Suppressor macrophage treated with lipopolysaccharide for 1 hour (primary cell): ENCODE measurements at places on chromosomes 12 and 14.

GRCh38 chr12:88781909-88782308 is 201.6 kb upstream of the KITLG start:
- DNase-seq: no peak

DNA sequence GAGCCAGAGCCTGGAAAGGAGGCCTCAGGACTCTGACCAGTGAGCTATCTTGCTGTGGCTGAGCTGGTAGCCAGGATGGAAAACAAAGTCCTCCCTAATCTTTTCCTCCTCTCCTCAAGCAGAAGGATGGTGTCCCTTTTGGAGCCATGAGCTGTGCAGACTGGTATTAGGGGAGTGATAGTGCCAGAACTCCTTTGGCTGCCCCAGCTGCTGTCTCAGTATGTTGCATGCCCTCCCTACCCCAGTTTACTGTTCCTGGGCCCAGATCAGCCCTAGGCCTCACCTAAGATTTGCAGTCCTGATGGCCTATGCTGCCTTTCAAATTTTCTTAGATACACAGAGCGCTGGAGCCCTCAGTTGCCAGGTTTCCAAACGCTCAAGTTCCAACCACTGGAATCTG is 150.3 kb upstream of the ALG10B start:
- DNase-seq: no peak

GRCh38 chr12:52246720-52247621 is 13.9 kb downstream of the KRT7 start:
- no peak for DNase-seq

- DNase-seq: no peak
Observed at GRCh38 chr14:61202124-61202523, 79.0 kb downstream of the TMEM30B start.

DNA sequence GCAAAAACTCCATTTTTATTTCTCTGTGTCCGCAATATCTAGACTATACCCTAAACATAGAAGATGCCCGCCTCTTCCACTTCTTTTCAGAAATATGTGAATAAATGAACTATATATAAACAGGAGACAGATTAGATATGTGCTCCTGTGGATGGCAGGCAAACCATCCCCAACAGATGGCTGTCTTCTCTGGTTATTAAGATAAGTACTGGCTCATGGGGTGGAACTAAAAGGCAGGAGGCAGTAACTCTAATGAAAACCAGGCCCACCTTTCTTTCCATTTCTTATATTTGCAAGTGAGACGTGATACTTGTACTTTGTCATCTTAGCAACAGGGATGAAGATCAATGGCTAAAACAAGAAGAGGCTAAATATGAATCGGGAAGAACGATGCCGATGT is 20.2 kb downstream of the E2F7 start:
- DNase-seq: no peak

DNA sequence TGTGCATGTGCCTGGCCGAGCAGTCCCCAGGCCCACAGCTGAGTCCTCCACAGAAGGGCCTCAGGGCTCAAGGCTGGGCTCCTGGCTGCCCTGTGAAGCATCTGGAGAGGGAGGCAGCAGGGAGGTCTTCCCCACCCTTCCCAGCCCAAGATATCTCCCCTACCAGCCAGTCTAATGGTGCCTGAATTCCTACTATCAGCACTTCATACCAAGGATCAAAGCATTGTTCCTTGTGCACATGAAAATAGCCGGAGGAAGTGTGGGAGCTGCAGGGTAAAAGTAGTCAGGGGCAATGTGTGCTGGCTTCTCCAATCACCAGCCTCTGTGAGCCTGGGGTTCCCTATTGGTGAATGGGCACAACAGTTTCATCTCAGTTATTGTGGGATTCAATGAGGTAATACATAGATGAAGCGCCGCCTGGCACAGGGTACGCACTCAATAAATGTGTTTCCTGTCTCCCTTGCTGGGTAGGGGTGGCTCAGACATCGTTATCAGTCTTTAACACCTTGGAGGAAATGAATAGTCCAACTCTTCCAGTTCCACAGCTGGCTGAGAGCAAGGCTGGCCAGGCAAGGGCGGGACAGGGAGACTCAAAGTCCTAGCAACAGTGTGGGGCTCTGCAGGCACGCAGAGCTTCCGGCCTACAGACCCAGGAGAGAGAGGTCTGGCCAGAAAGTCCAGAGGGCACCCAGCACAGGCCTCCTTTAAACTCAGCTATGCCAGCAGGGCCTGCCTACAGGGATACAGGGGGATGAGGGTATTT is 39.1 kb upstream of the PNMA1 start:
- peak; percentile 55 for DNase-seq

DNA sequence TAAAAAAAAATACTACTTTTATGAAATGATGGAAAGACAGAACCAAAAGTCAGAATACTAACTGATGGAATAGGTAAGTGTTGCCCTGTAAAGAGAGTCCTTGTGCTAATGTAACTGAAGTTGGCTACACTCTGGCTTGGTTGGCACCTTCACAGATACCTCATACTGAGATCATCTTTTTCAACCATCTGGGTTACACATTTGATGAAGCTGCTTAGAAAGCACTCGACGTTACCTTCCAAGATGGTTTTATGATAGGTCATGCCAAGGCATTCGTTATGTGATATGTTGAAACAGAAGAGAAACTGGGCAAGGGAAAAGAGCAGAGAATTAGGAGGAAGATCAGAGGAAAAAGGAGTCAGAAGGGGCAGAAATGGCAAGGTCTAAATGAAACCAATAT is 203.8 kb downstream of the ADAMTS20 start:
- no peak for DNase-seq

- no peak for DNase-seq
Observed at GRCh38 chr14:99521176-99522024, 40.2 kb downstream of the CCNK start.

GRCh38 chr14:89849931-89850330 is 104.6 kb downstream of the EFCAB11 start:
- DNase-seq: no peak

DNA sequence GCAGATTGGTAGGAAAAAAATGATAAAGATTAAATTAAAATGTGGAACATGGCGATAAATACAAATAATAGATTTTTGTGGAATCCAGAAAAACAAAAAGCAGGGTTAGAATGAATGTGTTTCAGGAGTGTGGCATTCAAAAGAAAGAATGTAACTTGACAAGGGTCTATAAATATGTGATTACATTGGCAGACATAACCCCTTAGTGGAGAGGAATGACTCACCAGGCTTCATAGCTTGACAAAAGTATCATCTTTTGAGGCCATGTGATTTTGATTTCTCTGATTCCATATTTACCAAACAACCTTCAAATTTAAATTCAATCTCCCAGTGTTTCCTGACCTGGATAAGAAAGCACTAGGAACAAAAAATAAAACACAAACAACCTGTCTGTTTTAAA is 24.4 kb upstream of the MGST1 start:
- no peak for DNase-seq

- DNase-seq: no peak
Observed at GRCh38 chr14:99015833-99016232, 256.2 kb downstream of the BCL11B start.
